ENCODE measurements at places on chromosomes 11 and 22.

GRCh38 chr11:63020671-63021291 lies 5.1 kb upstream of the SLC22A8 start:
- peak; percentile 35 for DNase-seq

DNA sequence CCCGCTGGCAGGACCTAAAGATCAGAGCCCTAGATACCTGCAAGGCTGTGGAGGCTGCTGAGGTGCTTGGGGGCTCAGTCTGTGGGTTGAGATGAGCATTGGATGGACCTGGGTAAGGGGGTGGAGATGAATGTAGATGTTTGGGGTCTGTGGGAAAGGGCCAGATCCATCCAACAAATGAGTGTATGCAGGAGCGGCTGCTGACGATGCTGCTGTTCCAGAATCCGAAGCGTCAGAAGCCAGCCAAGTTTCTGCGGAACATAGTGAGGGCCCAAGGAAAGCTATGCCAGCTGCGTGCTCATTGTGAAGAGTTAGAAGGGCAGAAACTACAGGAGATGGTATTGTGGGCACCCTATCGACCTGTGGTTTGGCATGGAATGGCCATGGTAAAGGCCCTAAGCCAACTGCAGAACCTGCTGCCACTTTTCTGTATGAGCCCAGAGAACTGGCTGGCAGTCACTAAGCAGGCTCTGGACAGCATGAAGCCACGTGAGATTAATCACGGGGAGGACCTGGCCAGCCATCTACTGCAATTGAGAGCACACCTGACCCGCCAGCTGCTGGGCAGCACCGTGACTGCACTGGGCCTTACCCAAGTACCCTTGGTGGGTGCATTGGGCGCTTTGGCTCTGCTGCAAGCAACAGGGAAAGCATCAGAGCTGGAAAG lies 36.6 kb downstream of the RRP8 start:
- no peak for DNase-seq

GRCh38 chr22:29663180-29663821 lies 56.5 kb upstream of the CABP7 start:
- DNase-seq: no peak

DNA sequence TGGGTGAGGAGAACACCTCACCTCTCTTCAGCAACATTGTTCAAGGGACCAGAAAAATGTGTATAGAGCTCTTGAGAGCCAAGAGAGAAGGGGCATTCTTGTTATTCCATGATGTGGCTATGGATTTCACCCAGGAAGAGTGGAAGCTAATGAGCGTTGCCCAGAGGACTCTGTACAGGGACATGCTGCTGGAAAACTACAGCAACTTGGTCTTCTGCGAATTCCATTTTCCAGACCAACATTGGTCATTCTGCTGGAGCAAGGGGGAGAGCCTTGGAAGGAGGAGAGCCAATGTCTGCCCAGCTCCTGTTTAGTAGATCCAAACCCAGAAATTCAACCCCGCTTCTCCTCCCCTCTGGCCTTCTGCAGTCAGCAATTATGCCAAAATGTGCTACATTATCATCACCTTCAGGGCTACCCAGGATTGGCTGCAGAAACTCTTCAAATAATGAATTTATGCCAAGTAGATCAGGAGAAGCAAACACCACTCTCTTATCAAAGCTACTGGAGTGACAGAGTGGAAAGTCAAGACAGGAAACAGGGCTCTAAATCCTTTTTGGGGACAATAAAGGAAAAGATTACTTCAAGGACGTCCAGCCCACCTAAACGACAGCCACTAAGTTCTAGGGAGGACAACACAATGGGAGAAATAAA lies 707.5 kb upstream of the LUZP2 start:
- DNase-seq: no peak

GRCh38 chr22:45818424-45819085 lies 146.9 kb downstream of the ATXN10 start:
- no peak for DNase-seq

- DNase-seq: peak; percentile 22
Observed at GRCh38 chr11:41461057-41461681, 1.7 kb upstream of the LRRC4C start.

- peak; percentile 55 for DNase-seq
Observed at GRCh38 chr22:43001271-43002201, 13.4 kb downstream of the PACSIN2 start.

DNA sequence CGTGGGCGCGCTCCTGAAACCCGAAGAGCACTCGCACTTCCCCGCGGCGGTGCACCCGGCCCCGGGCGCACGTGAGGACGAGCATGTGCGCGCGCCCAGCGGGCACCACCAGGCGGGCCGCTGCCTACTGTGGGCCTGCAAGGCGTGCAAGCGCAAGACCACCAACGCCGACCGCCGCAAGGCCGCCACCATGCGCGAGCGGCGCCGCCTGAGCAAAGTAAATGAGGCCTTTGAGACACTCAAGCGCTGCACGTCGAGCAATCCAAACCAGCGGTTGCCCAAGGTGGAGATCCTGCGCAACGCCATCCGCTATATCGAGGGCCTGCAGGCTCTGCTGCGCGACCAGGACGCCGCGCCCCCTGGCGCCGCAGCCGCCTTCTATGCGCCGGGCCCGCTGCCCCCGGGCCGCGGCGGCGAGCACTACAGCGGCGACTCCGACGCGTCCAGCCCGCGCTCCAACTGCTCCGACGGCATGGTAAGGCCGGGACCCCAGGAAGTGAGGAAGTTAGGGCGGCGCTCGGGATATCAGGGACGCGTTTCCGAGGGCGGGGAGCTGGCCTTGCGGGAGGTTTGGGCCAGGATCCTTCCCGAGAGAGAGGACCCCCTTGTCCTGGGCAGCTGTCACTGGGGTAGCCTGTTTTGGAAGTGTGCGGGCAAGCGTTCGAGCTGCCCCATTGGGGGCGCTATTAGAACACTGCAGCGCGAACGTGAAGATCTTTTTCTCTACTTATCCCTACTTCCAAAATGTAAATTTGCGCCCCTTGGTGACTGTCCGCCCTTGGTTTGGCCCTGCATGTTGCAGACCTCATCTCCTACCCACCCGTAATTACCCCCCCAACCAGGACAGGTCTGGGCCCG lies 796 bp downstream of the MYOD1 start:
- no peak for DNase-seq

DNA sequence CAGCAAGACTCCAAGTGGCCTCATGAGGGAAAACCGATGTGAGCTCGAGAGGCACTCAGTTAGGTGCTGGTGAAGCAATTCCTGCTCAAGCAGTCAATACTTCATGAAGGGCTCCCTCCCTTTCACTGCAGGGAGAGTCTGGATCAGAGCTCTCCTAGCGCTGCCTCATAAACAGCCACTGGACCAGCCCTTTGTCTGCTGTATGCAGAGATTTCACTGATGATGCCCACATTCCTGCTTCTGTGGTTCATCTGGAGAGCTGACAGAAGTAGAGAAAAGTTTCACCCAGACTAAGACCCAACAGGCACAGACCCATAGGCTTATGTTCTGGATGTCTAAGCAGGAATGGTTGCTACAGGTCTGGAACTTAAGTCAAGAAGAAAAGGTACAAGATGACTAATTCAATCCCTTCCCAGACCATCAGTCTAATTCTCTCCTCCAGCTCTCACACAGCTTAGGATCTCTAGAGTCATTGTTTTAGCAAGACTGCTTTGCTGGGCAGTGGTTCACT lies 4.0 kb downstream of the UCP2 start:
- DNase-seq: no peak

GRCh38 chr11:10295064-10295901 lies 1.3 kb upstream of the SBF2 start:
- DNase-seq: peak; percentile 47

DNA sequence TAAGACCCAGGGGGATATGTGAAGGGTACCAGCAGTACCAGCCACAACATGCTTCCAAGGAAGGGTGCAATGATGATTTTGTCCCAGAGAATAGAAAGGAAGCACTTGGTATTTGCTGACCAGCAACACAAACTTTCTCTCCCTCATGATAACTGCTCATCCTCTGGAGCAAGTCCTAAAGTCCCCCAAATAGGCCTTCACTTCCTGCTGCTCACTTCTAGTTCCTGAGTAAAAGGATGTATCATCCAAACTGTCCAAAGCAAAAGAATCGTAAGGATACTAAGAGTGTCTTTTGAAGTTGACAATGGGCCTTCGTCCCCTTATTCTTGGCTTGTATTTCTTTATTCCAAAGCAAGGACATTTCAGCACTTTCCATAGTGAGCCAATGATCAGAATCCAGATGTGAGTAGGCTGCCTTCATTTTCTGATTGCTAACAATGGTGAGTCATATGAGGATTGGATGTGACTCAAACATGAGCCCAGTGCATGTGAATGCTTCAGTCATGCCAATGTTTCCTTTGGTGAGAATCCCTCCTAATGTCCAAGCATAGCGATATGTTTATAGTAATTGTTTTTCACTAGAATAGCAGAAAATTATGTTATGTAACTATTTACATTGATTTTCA lies 243.4 kb upstream of the POU2AF2 start:
- no peak for DNase-seq

- DNase-seq: no peak
Observed at GRCh38 chr11:27786331-27786730, 86.1 kb upstream of the BDNF start.

DNA sequence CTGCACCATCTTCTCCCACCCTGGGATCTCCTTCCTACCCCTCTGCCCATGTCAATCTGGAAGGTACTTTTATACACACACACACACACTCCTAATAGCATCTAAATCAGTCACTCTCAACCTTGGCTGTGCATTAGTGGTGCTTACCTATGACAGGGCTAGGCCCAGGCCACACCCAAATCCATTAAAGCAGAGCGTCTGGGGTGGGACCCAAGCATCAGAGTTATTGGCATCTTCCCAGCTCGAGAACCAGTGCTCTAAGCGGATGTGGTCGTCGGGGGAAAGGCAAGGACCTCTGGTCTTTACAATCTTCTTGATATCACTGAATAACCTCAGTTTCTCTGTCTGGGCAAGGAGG lies 194.6 kb downstream of the TRIM29 start:
- DNase-seq: no peak

DNA sequence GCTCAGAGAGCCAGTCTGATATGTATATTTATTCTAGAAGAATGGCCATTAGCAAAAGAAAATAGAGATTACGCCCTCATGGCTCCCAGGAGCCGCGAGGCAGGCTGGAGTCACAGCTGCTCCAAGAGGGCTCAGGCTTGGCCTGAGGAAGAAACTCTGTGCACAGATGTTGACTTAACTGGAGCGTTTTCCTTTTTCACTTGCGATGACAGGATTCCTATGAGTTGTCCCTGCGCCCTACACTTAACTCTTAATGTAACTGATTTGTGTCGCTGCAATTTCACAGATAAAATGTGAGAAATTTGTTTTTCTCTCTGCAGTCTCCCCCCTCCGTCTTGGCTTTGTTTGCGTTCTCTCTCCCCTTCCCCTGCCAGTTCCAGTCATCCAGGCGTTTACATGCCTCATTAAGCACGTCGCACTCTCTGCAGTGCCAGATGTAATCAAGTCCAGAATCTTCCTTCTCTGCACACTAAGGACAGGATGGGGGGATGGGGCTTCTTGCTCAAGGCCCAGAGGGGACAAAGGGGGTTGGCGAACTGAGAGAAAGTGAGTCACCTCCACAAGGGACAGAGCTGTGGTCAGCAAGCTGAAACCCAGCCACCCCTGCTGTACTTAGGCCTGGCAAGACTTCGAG lies 1060.1 kb downstream of the NTM start:
- DNase-seq: no peak

DNA sequence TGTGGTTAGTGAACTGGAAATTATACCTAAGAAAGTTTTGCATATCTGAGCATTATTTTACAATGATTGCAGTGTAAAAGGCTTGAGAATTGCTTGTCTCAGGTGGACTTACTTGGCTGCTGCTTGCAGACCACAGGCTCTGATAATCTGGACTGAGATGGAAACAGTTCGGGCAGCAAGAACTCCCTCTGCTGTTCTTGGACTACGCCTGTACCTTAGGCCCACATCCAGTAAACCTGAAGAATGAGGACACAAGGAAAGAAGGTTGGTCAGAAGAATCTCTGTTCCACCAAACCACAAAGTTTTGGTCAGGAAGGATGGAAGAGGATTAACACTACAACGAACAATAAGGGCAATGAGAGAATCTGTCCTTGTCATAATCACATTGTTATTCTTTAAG lies 80.1 kb downstream of the C2CD3 start:
- DNase-seq: peak; percentile 11

GRCh38 chr11:28447226-28447625 lies 339.0 kb downstream of the METTL15 start:
- DNase-seq: no peak

- DNase-seq: peak; percentile 55
Observed at GRCh38 chr11:92886243-92886905, 83.1 kb upstream of the MTNR1B start.
